ENCODE measurements at places on chromosomes 5 and 9.

GRCh38 chr5:124182133-124182532 lies 564.3 kb downstream of the ZNF608 start:
- ATAC-seq: no peak

DNA sequence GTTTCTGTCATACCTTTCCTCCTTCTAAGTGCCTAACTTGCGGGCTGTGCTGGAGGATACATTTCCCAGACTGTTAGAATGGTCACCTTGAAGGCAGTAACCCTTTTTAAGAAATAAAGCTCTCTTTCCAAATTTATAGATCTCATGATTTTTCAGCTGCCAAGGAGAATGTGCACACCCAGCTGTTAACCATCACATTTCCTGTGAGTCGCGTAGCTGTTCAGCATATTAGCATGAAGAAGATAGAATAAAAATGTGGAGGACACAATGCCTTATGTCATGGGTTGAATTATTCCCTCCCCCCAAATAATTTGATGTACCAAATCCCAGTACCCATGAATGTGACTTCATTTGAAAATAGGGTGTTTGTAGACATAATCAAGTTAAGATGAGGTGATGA lies 729.4 kb downstream of the MTRR start:
- ATAC-seq: no peak

DNA sequence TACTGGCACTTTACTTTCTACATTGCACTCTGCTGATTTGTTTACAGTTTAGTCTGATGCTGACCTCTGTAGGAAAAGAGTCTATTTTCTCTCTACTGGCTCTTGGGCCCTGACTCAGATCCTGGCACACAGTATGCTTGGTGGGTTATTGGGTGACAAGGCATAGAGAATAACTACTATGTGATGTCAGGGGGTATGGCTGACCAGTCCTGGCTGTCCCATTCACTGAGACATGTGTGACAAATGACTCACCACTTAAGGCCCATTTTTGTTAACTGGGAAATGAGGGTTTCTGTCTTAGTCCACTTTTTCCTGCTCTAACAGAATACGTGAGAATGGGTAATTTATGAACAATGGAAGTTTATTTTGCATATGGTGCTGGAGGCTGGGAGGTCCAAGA lies 66.4 kb downstream of the DAPK1 start:
- ATAC-seq: no peak

GRCh38 chr9:13387734-13388067 lies 108.2 kb upstream of the MPDZ start:
- ATAC-seq: no peak
